ENCODE measurements at places on chromosomes 7 and 10.

DNA sequence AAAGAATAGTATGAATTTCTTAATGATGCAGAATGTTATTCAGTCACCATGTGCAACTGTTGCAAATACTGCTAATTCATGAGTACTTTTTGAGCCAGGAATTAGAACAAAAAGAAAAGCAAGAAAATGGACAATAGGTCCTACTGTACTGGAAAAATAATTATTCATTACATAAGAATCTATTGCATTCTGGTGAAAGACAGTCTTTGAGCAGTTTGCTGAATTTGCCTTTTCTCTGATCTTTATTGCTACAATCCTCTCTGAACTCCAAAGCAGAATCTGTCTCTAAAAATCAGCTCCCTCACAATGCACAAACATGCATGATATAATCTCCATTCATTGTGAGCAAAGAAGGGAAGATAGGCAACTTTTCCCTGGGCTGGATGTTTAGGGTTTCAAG, 12.8 kb downstream of the IFIT2 start:
- DNase-seq: no peak

DNA sequence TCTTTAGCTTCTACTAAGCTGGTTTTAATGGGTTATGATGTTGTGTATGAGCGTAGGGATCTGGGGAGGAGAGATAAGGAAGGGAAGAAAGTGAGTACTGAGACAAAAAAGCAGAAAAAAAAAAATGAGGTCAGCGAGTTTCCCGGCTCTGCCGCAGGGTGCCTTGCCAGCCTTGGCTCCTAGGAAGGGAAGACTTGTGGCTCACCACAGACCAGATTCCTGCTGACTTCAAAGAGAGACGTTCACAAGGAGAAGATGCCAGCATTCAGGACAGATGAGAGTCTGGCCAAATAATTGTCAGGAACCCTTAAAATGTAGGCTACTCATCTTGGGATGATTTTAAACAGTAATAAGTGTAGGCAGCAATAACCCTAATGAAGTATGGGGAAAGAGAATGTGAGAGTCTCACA, 11.4 kb upstream of the FAS start:
- DNase-seq: peak; percentile 23

GRCh38 chr7:5012985-5013384, 32.7 kb upstream of the RBAK start:
- DNase-seq: no peak

DNA sequence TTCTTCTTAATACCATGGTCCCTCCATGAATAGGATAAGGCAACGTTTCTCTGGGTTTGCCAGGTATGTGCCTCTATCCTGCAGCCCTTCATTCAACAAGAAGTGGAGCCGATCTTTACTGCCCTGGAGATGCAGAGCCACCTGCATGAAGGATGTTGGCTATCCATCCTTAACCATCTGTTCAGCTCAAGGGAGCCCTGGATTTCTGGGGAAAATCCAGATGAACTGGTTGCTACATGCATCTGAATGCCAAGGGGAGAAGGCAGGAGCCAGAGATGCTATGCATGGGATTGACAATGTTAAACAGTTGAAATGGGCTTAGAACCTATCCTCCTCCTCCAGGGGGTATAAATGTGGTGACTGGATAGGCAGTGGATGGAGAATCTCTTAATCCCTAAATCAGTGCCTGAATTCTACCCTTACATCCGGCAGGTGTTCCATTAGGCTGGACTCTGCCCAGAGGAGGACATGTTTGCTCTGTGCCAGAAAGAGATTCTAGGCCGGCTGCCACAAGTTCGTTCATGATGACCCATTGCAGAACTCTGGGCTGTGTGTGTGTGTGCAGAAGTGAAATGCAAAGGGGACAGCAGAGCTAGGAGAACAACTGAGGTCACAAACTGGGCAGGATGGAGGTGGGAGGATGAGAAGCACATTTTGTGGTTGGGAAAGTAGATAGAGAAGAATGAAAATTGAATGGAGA, 15.6 kb downstream of the CPED1 start:
- DNase-seq: no peak

DNA sequence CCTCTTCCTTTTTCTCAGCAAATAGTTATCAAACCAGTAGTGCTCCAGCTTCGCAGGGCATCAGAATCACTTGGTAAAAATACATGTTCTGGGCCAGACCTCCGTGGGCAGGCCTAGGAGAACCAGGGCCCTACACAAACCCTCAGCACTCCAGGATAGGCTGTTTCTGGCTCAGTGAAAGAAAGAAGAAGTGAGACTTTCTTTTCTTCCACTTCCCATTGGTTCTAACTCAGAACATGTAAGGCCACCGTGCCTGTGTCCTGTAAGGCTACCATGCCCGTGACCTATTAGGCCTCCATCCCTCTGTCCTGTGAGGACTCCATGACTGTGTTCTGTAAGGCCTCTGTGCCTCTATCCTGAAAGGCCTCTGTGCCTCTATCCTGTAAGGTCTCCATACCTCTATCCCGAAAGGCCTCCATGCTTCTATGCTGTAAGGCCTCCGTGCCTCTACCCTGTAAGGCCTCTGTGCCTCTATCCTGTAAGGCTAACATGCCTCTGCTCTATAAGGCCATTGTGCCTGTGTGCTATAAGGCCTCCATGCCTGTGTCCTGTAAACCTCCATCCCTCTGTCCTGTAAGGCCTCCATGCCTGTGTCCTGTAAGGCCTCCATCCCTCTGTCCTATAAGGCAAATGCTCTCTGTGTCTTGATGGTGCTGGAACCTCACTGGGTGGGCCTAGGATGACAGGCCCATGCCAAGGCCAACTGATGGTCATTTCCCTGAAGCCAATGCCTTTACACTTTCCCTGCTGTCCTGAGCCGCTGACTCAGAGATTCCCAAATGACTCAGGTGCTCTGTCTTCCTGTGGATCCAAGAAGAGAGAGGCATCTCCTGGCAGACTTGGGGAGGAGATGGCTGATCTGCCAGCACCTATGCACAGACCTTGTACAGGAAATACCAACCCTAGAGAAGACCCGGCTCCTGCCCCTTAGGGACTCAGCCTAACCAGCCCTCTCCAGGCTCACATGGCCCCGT, 96.6 kb upstream of the CACUL1 start:
- DNase-seq: no peak

DNA sequence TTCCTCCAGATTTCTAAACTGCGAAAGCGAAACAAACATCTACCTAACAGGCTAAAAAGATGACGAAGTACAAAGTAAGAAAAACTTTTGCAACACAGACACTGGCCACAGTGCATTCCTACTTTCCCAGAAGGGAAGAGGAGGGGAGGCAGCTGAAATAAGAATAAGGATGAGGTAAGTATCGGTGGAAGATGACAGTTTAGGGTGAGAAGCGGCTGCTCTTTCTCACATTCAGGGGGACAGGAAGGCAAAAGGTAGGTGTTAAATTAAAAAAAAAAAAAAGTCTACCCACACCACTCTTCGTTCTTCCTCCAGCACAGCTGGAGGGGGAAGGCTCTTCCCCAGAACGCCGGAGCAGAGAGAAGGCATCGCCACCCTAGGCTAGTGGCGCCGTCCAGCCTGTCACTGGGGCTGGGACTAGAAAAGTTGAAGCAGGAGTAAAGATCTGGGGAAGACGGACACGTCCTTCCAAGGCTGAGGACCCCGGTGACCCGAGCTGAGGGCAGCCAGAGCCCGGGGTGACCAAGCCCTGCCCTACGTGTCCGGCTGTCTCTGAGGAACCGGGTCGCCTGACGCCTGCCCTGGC, 846 bp downstream of the DNAJC1 start:
- peak; percentile 57 for DNase-seq

DNA sequence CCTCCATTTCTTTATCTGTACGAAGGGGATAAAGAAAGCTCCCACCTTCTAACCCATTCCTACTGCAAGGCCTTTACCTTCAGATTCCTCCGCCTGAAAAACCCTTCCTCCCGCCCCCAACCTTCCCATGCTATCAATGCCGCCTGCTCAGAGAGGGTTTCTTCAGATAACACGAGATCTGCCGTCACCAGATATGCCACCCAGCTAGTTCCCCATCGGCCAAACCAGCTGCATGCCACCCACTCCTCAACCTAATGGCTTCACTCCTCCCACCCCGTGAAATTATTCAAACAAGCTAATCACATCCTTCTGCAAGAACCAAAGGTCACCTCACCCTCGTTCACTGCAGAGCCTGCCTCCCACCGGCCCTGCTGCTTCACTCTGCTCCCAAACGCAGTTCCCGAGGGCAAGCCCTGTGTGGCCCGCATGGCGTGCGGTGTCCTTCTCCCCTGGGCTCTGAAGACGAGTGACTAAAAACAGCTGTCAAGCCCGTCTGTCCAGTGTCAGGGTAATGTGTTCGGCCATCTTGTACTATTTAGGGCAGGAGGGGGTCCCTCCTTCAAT, 46.8 kb upstream of the TMEM213 start:
- DNase-seq: no peak

All from Kasumi-1 (cell line).